ENCODE measurements at places on chromosomes 1 and 21.

- no peak for DNase-seq
These were observed 43.2 kb downstream of the HHAT start for GRCh38 chr1:210371916-210372315.

- no peak for DNase-seq
These were observed 30.2 kb downstream of the EVA1C start for GRCh38 chr21:32442566-32443318.

DNA sequence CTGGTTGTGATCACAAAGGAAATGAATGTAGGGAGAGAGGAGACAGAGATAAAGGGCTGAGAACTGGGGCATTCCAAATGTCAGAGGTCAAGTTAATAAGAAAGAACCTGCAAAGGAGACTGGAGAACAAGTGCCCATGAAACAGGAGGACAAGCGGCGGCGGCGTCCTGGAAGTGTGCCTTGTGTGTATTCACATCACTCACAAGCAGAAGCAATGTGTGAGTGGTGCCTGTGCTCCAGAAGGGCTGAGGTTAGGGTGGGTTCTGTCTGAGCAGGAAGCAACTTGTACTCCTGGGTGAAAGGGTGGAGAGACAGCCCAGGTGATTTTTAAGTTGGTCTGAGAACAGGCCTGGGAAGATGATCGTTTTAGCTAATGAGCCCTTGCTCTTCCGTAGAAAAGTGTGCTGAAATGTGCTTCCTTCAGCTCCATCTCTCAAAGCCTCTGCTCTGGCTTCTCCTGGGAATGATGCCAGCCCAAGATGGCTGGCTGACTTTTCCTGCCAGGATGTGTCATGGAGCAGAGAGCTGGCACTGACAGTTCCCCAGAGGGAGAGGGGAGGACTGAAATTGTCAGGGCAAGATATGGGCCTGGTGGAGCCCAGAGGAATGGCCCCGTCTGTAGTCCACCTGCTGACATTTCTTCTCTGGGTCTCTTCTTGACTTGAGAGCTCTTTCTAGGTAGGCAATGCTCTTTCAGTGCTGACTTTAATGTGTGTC lies 25.1 kb upstream of the PLEKHA6 start:
- DNase-seq = no peak

DNA sequence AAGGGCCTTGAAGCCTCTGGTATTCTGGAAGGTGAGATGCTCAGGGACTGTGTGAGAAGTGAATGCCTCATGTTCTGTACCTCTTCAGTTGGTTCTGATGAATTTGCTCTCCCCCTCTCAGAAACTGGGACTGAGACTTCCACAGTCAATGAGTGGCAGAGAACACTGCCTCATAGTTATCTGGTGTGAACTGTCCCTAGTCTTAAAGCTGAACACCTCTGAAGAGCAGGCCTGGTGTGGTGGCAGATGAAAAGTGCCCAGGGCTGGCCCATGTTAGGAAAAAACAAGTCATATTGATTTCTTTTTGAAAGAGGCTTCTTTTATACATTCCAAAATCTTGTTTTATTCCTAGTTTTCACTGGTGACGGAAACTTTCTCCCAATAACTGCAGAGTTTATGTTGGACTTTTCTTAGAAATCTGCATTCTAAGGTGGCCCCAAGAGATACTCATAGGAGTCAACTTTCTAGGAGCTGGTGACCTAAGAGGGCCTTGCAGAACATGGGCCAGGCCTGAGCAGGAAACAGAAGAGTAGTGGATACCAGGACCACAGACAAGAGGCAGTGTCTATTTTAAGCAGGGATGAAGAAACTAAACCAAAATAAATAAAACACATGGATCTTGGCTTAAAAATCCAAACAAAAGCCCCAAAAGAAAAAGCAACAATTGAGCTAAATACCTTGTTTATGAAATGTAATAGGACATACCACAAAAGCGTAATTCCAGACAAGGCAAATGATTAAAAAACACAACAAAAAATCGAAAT lies 19.5 kb downstream of the DUSP10 start:
- DNase-seq = no peak

DNA sequence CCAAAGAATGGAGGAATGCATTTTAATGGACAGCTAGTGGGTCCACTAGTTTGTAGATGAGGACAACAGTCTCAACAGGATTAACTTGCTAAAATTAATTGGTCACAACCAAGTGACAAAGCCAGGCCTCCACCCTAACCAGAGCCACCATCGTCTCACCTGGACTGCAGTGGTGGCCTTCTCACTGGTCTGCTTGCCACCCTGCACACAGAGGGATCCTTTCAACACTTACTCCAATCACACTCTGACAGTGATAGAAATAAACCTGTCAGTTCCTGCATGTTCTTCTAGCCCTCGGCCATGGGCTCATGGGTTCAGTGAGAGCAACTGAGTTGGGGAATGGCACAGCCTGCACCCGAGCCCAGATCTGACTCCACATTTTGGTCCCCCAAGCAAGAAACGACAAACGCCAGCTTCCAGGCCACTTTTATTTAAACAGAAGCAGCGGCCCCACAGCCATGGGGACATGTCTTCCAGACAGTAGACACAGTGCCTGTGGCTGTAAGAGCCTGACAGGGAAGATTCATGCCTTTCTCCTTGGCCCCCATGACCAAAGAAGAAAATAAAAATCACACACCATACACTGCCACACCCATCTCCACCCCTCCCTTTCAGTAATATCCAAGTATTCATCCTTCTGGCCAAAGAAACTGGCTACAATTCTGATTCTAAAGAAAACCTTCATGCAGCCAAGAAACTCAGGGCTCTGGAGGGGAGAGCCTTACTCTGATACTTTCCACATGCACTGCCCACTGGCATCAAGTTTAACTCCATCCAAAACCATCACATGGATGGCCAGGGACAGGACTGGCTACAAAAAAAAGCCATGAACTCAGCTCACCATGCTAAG lies 37.6 kb downstream of the DHCR24 start:
- no peak for DNase-seq

- no peak for DNase-seq
These were observed 99.1 kb downstream of the BEND5 start for GRCh38 chr1:48677306-48678287.

- no peak for DNase-seq
These were observed 114.1 kb downstream of the ZNF648 start for GRCh38 chr1:181947441-181947840.

DNA sequence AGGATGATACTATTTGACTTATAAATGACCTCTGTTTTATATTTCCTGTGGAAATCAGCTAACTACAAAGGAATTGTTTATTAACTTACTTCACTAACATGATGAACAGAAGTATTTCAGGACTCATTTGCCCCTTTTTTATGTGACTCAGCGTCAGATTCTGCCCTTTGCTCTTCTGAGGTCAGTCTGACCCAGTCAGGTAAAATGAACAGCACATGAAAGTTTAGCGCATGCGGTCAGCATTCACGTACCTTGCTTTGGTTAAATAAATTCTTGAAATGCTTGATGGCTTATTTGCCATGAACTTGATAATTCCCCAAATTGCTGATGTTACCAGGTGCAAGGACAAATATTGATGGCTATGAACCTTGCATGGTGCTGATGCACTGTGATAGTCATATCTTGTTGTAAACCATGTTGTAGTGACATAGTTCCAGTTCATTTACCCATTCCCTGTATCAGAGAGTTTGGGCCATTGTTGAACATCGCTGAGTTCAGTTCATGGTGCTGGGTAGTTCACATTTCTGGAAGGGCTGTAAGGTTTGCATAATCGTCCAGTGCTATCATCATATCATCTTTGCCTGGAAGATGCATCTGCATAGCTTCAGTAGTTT lies 133.4 kb downstream of the NFIA start:
- no peak for DNase-seq

DNA sequence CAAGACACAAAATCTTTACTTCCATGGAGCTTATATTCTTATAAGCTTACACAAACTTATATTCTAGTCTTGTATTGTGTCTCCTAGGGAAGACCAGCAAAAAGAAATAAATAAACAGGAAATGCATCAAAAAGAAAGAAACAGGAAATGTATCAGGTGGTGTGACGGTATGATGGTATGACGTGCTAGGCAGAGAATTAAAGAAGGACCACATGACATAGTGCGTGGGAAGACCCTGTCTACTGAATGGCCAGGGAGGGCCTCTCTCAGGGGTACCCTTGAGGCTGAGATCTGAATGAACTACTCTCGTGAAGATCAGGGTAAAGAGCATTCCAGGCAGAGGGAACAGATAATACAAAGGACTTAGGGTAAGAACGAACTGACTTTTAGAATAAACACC lies 15.6 kb upstream of the WDR26 start:
- DNase-seq = no peak

DNA sequence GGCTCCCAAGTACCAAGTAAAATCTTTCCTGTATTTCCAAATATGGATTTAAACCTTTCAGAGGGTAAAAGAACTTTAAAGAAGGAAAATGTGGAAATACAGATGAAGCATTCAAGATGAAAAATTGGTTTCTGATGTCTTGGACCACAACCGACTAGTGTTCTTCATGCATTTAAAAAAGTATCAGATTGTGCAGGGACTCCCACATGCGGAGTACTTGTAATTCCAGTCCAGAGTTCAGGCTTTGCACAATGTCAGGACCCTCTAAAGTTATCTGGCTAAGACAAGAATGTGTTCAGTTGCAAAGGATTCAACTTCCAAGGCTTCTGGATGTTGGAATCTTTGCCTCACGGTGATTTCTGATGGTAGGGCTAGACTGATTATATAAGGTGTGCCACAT lies 66.7 kb downstream of the RGL1 start:
- DNase-seq = no peak

GRCh38 chr1:212625781-212626450 lies 17.4 kb downstream of the ATF3 start:
- DNase-seq = no peak

- no peak for DNase-seq
These were observed 162.0 kb upstream of the ZP4 start for GRCh38 chr1:238052496-238053266.

- DNase-seq = no peak
These were observed 38.5 kb upstream of the SYNC start for GRCh38 chr1:32741059-32741412.

DNA sequence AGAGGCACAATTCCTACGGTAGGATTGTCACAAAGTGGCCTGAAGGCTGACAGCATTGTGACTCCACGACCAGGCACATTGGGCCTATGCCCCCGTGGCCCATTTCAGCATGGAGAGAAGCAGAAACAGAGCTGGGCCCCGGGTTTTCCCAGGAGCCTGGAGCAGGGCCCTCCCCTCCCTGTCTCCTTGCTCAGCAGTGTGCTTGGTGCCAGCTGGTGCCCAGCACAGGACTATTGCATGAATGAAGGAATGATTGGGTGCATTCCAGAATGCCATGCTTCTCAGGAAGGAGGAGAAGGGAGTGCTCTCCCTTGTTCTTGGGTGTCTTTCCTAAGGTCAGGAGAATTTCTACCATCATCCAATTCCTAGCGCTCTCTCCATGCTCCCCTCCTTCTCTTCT lies 33.7 kb downstream of the IER5 start:
- DNase-seq = no peak

DNA sequence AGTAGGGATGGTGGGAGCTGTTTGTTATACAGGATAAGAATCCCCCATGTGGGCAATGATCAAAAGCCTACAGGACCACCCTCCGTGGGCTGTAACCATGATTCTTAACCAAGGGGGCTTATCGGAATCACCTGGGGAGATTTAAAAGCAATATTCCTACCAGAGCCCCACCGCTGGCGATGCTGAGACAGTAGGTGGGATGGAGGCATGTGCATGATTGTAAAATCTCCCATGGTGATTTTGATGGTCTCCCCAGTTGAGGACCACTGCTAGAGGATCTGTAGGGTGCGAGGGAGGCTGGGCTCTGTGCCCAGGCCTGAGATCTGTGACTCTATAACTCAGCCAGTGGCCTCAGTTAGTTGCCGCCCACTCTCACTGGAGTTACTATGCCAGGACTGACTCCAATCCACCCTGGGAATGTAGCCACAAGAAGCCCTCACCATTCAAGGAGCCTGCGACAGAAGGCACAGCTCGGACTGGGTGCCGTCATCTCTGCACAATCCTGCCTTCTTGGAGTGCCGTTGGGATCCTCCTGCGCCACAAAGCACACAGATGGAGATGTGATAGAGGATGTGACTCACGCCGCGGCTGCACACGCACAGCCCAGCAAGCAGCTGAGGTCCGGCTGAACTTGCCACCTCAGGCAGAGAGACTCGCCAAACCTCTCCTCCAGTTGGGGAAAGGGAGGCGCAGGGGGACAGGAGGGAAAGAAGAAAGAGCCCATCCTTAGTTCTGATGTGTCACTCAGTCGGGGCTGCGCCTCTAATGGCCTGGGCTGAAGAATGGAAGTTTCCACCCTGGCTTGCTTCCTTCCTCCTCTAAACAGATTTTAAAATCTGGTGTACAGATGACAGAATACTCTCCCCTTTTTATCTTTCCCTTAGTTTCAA lies 26.5 kb downstream of the AKNAD1 start:
- no peak for DNase-seq

DNA sequence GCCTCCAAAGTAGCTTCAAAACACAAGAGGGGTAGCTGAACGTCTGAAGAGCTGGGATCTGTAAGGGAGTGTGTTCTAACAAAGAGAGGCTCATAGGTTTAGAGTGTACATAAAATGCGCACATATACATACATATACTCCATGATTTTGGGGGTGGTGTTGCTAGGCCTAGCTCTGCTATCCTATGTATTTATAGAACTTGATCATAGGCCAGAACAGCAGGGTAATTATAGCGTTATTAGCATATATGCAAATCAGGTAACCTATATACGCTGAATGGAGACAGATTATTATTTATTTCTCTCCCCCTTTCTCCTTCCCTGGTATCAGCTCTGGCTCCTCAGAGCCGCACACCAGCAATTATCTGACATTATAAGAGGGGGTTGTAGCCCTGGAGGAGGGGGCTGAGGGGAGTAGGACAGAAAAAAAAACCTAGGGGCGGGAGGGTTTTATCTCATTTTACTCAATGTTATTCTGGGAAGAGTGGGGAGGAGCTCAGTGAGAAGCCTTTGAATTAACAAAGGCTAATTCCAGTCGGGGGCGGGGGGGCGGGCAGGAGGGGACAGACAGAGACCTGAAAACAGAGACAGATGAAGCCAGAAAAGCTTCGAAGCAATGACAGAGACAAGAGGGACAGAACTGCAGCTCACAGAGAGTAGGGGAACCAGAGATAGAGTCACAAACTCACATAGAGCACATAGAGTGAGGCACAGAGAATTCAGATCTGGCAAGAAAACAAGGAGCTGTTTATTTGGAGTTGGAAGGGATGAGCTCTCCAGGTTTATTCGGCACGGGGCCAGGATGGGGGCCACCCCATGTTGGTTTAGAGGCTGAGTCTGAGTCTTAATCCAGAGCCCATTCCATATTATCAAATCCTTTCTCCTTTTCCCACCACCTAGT lies 63.0 kb downstream of the RHBG start:
- DNase-seq = no peak

DNA sequence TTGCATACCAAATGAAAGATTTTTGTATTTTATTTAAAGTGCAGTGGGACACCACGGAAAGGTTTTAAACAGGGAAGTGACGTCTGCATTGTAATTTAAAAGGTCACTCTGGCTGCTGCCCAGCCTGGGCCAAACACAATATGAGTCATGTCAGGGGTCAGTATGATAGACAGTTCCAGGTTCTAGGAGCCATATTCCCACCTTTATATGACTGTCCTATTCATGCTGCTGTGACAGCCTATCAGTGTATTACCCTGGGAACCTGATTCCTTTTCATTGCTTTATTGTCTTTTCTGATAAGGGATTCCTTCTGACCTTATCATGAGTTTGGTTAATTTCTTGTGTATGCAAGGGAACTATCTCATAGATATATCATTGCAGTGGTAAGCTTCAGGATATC lies 5.3 kb downstream of the VANGL1 start:
- no peak for DNase-seq

All from activated CD4-positive, alpha-beta T cell treated with anti-CD3 and anti-CD28 coated beads, Interleukin-2, amount 50 U/mL, for 24 hours (primary cell).